H9 (cell line): ENCODE measurements at places on chromosomes 12 and 14.

DNA sequence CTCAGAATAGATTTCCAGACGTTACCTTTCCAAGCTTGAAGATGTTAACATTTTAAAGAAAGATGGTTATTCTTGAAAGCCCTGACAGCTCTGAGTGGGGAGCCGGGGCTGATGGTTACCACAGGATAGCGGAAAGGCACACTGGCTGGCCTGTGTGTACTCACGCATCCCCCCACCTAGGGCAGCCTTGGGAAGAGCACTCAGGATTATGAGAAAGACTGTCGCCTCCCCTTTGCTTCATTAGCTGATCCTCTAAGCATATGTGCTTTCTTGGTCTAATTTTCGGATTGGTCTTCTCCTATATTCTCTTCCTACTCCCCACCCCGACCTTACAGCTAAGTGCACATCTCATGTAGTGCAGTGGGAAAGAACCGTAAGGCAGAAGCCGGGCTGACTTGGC lies 20.7 kb downstream of the NTF3 start:
- no peaks in the 10 kb centered on the region for H3K27me3 ChIP-seq
- H3K36me3 ChIP-seq, result no peaks in the 10 kb centered on the region
- no peak overlapping the region for H3K4me3 ChIP-seq
- no peak for DNase-seq
- H3K27ac ChIP-seq, result no peak overlapping the region

GRCh38 chr12:52225752-52226151 lies 7.3 kb upstream of the KRT7 start:
- H3K4me3 ChIP-seq, result no peak overlapping the region
- H3K36me3 ChIP-seq, result no peaks in the 10 kb centered on the region
- no peaks in the 10 kb centered on the region for H3K4me1 ChIP-seq
- DNase-seq, result no peak

GRCh38 chr12:10364815-10365622 lies 24.8 kb downstream of the KLRK1 start:
- H3K4me1 ChIP-seq, result peaks cover 15% of the 10 kb centered on the region; the same call in 1 of the 2 replicates
- H3K36me3 ChIP-seq, result peaks cover 3% of the 10 kb centered on the region; the same call in 2 of the 3 replicates
- no peaks in the 10 kb centered on the region for H3K27me3 ChIP-seq
- DNase-seq, result peak; percentile 79

DNA sequence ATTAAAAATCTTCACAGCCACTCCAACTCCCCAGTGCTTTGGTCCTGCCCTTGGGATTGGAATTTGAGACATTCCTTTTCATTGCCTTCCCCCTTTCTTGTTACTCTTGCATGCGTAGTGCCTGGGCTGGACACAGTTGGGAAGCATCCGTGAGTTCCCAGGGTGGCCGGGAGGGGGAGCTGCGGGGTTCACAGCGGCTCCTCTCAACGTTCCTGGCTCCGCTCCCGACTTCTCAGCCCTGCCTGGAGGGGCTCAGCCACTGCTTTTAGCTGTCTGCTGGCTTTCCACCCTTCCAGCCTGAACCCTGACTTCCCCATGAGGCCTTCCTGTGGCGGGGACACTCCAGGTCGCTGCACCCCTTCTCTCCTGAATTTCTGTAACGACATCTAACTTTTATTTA lies 3.2 kb downstream of the TEX52 start:
- H3K36me3 ChIP-seq, result peaks cover 4% of the 10 kb centered on the region
- H3K27ac ChIP-seq, result no peak overlapping the region
- no peak overlapping the region for H3K4me3 ChIP-seq
- DNase-seq, result peak; percentile 96

GRCh38 chr12:30706476-30706875 lies 10.8 kb upstream of the IPO8 start:
- DNase-seq, result no peak
- H3K36me3 ChIP-seq, result peaks cover 27% of the 10 kb centered on the region
- no peaks in the 10 kb centered on the region for H3K27me3 ChIP-seq
- H3K4me3 ChIP-seq, result no peak overlapping the region
- H3K27ac ChIP-seq, result no peak overlapping the region
- no peaks in the 10 kb centered on the region for H3K4me1 ChIP-seq

GRCh38 chr14:104756477-104757237 lies 3.7 kb downstream of the SIVA1 start:
- DNase-seq, result no peak
- no peak overlapping the region for H3K27ac ChIP-seq
- H3K36me3 ChIP-seq, result peaks cover 68% of the 10 kb centered on the region
- no peaks in the 10 kb centered on the region; the same call in 1 of the 2 replicates for H3K4me1 ChIP-seq
- no peaks in the 10 kb centered on the region for H3K27me3 ChIP-seq
- no peak overlapping the region for H3K4me3 ChIP-seq

DNA sequence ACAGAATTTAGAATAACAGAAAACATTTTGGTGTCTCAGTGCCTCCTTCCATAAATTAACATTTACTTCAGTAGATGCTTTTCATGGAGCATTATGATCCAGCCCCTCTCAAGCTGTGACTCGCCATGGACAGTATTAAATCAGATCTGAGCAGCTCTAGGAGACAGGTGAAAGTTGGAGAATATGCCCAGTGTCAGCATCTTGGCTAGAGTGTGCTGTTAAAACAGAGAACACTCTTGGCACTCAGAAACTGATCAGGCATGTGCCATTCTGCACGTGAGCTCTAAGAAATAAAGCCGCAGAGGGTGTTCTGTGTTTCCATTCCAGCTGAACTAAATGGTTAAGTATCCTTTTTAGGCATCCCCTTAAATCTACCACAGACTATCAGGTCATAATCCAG lies 68.0 kb downstream of the DIP2B start:
- peaks cover 8% of the 10 kb centered on the region; the same call in 1 of the 2 replicates for H3K4me1 ChIP-seq
- no peaks in the 10 kb centered on the region for H3K27me3 ChIP-seq
- H3K27ac ChIP-seq, result no peak overlapping the region
- no peak for DNase-seq
